ENCODE measurements at places on chromosomes 11 and 22. TPM values are rescaled to one million over a fixed set of nuclear protein-coding genes. Genes with fewer than 3 reads are reported as not detected.
A peak's percentile ranks its signal among the peaks of the same experiment; 100 is the strongest.

Gene BIRC2
- total RNA-seq, result 25.7 TPM

Gene MRPL16
- total RNA-seq, result 44.4 TPM

Gene NAALADL1
- 0.83 TPM for total RNA-seq

Gene ARHGEF17
- 4.6 TPM for total RNA-seq

Gene SHISAL1
- total RNA-seq, result 0.22 TPM

Gene HBE1
- not detected for total RNA-seq

Gene C11orf54
- 79.9 TPM for total RNA-seq

Gene HSPB2
- 0.20 TPM for total RNA-seq

Gene ALKBH3
- 11.2 TPM for total RNA-seq

Gene RAB3IL1
- total RNA-seq, result 3.8 TPM

Gene ANGPTL5
- not detected for total RNA-seq

GRCh38 chr22:48905206-48905975 is 922.3 kb downstream of the BRD1 start:
- DNase-seq, result no peak

GRCh38 chr11:66846671-66847091 is 3.4 kb downstream of the RCE1 start:
- peak; percentile 27 for DNase-seq

DNA sequence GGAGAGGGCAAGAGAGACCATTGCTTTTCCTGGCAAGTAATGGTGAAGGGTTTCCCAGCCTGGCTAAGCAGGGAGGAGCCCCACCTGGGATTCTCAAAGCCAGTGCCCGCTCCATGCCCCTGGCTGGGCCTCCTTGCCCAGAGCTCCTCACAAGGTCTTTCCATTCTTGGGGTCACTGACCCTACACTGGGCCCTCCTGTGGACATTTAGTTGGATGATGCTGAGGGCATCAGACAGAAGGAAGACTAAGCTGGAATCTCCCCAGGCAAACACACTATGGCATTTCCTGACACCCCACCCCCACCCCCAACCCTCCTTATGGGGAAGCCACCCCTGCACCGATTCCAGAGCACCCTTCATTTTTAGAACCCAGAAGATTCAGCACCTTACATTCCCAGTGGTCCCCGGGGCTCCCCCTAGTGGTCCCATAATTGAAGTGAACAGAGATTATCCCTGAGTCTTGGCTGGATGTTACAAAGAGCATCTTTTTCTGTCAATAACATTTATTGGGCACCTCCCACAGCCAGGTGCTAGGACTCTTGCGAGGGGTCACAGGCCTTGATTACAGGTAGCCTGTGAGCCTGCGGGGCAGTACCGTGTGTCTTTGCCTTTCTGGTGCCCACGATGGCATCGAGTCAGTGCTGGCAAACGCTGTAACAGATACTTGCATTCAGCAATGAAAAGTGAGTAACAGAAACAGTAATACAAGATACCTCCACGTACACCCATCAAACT is 548.5 kb downstream of the BUD13 start:
- DNase-seq, result peak; percentile 32

DNA sequence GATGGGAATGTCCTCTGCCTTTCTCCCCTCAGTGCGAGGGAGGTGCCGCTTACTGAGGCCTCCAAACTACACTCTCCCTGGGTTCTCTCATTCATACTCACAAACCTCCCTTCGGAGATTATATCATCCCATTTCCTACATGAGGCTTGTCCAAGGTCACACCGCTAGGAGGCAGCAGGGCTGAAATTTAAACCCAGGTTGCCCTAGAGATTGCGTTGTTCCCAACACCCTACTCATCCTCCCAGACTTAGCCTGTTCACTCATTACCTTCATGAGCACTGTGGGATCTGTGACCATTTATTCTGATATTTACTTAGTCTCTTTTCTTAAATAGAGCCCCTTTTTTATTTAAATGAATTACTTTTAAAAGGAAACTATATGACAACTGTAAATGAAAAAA is 31.1 kb downstream of the SDHAF2 start:
- no peak for DNase-seq

GRCh38 chr22:50628543-50629134 is 687 bp upstream of the ARSA start:
- no peak for DNase-seq

DNA sequence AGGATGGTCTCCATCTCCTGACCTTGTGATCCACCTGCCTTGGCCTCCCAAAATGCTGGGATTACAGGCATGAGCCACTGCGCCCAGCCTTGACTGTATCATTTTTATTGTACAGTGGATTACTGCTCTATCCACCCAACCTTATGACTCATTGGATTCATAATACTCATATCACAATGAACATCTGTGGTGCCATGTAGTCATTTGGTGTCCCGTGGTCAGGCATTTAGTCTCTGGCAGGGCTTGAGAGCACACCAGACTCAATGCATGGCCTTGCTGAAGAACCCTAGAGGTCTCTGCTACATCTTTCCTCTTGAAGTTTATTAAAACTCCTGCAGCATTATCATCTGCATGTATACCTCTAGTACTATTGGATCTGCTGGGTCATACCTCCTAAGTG is 98.0 kb upstream of the LDLRAD3 start:
- no peak for DNase-seq

DNA sequence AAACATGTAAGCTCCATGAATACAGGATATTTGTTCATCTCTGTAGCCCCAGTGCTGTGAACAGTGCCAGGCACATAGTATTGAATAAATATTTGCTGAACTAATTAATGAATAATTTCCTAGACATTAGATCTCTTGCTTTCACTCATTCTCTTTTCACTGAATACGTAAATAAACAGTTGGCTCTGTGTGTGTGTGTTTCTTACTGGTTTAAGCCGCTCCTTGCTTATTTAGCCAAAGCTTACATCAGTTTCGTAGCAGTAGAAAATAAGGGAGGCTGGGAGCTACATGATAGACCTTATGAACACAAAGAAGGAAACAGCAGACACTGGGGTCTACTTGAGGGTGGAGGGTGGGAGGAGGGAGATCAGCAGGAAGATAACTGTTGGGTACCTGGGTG is 17.2 kb downstream of the KREMEN1 start:
- DNase-seq, result no peak

DNA sequence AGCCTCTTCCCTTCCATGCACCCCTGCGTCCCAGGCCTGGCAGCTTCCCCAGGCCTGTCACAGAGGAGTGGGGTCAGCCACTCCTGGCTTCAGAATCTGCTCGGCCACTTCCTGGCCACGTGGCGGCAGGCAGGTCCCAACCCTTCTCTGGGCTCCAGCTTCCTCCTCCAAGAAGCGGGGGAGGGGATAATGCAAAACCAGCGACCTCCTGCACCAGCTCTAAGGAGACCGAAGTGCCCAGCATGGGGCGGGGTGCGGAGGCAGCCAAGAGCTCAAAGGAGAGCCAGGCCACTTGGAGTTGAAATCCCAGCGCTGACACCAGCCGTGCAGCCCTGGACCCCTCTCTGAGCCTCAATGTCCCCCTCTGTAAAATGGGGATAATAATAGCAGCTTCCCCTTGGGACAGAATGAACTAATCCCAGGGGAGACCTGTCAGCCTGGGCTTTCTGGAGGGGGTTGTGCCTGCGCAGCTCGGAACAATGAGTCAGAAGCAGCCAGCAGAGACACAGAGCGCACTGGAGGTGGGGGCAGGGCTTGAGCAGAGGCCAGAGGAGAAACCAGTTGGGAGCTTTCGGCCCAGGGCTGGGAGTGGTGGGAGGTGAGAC is 22.8 kb upstream of the PICK1 start:
- peak; percentile 72 for DNase-seq

DNA sequence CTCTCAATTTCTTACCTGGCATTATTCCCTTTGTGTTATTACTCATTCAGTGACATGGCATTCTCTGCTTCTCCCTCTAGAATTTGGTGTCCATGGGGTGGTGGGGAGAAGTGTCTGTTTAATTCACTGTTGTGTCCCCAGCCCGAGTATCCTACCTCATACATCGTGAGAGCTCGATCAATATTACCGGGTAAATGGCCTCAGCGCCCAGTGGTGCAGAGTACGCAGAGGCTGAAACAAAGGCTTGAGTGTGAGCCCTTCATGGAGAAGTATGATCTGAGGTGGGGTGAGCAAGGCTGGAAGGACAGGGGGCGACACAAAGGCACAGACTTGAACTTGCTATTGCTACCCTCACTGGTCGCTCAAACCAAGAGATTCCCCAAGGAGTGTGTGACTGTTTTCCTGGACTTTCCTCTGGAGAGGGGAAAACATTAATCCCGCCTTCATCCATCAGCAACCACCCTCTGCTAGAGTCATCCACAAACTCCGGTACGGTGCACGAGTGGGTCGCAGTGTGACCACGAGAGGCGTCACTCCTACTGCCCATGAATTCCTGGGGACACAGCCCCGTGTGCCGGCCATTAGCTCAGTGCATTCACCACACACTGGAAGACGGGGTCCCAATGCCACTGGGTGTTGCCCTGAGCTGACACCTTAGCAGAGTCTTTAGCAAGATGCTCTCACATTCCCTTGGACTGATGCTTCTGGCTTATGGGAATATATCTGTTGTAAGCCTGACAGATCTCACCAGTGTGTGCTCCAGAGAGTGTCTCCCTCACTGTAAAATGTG is 35.0 kb upstream of the CCND1 start:
- no peak for DNase-seq

- DNase-seq, result no peak
These were observed 21.1 kb upstream of the TTLL12 start for GRCh38 chr22:43207849-43208702.

- DNase-seq, result no peak
These were observed 29.0 kb upstream of the LRRC32 start for GRCh38 chr11:76699451-76700091.

- DNase-seq, result peak; percentile 48
These were observed 4.4 kb downstream of the CAVIN3 start for GRCh38 chr11:6315811-6316425.

DNA sequence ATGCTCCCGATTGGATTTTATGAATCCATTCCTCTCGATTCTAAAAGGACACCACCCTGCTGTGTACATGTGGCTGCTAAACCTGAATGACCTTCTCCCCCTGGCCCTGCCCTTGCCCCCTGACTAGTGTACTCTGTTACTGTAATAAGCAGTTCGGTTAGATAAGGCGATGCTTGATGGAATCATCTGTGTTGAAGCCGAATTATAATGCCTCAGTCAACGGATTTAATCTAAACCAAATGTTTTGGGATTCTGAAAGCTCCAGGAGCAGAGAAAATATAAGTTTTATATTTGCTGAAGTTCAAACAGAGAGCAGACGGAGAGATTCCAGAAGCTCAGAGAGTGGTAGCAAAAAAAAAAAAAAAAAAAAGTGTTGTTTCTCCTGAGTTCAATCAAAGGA is 275.4 kb upstream of the MPPED2 start:
- no peak for DNase-seq

DNA sequence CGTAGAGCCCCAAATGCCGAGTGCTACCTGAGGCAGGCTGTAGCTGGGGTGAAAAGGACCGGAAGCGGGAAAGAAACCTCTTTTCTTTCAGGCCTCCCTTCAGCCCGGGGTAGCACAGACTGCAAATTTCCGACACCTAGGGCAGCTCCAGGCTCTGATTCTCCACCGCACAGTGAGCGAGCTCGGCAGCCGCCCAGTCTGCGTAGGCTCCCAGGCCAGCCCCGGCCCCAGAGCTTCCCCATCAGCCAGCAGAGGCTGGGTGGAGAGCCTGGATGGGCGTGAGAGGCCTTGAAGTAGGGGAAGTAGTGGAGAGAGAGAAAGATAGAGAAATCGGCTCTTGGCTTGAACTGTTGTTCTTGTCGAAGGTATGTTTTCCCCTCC is 9.3 kb upstream of the PAX6 start:
- DNase-seq, result no peak

DNA sequence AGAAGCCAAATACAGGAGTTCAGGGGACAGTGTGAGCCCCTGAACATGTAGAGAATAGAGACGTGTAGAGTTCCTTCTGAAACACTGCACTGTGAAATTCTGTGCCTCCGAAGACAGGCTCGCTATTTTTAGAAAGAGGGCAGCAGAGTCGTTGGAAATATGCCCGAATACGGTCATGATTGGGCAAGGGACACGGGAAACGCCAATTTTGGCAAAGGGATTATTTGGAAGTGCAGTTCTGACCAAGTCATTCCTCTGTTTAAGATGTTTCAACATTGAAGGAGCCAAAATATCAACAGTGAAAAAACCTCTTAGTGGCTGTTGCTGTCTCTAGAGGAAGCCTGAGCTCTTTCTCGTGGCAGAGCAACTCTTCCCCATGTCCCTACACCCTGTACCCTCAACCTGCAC is 9.5 kb upstream of the CBX6 start:
- DNase-seq, result no peak

GRCh38 chr11:118341815-118342489 is 553 bp downstream of the CD3D start:
- DNase-seq, result no peak

- no peak for DNase-seq
These were observed 70.1 kb upstream of the TENM4 start for GRCh38 chr11:79510960-79511359.

GRCh38 chr11:81869351-81870065 is 864.2 kb downstream of the FAM181B start:
- no peak for DNase-seq

DNA sequence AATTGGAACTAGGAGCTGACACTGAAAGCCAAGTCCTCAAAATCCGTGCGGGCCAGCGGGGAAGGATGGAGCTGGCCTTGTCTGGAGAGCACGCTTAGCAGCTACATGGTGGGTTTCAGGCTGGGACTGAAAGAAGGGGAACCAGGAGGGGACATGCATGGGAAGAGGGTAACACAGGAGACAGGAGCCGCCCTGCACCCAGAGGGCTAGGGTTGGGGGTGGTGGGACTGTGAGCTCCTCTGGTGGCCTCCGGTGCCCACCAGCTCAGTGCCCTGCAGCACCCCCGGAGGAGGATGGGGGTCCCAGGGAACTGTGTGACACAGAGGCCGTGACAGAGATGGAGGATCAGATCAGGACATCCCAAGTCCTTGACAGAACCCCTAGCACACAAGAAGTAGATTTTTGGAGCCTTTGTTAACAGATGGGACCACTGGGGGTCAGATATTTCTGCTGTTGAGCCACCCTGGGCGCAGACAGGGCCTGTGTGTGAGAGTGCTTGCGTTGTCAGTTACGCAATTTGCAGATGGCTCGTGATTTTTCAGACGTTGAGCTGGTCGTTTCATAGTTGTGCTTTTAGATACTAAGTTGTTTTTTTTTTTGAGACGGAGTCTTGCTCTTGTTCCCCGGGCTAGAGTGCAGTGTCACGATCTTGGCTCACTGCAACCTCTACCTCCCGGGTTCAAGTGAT is 21.3 kb upstream of the GRAMD4 start:
- peak; percentile 48 for DNase-seq

- DNase-seq, result no peak
These were observed 54.0 kb upstream of the CECR2 start for GRCh38 chr22:17315310-17315709.

DNA sequence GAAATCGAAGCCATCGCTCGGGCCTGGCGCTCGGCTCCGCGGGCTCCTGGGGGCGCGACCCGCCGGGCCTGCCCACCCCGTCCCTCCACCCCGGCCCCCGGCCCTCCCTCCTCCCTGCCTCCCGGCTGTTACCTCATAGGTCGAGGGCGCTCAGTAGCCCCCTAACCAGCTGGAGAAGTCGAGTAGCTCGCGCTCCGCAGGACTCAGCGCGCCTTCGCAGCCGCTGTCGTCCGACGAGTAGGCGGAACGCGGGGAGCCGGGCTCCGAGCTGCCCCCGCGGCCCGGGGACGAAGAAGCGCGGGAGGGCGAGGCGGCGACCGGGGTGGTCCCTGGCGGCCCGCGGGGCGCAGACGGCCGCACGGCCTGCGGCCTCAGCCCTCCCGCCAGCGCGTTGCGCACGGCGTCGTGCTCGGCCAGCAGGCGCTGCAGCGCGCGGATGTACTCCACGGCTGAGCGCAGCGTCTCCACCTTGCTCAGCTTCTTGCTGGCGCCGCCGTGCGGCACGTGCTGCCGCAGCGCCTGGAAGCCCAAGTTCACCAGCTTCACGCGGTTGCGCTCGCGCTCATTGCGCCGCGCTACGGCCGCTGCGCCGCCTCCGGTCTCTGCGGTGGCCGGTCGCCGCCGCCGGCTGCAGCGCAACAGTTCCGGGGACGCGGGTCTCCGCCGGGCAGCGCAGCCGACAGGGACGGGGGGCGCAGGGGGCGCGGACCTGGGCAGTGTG is 627 bp downstream of the ASCL2 start:
- DNase-seq, result peak; percentile 58

Data from right lobe of liver (tissue), 6 donors.